ENCODE measurements at places on chromosomes 3 and 15.
A peak's percentile ranks its signal among the peaks of the same experiment; 100 is the strongest.

DNA sequence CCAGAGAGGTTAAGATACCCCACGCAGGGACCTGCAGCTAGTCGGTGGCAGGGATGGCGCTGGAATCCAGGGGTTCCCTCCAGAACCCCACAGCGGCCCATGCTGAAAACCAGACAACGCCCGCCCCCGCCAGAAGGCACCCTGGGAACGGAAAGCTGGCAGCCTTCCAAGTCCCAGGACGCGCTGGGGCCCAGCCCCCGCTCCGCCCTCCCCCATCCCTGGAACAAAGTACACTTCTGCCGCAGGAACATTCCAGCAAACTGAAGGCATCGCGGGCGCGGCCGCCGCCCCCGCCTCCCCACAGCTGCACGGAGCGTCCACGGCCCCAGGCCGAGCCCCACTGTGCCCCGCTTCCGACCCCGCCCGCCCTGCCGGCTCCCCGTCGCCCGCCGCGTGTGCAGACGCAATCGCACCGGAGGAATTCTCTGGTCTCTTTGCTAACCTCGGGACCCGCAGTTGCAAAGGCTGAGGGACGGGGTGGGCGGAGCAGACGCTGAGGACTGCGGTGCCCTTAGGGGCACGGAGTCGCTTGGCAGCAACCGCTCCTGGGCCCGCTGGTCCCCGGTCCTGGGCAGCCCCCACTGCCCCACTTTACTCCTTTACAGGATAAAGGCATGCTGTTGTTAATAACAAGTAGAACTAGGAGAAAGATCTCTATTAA, 44.8 kb upstream of the RNU6-1 start:
- peak overlapping the region; percentile 50 for H3K4me3 ChIP-seq
- H3K27ac ChIP-seq: peak overlapping the region; percentile 46
- DNase-seq: peak; percentile 78
- H3K27me3 ChIP-seq: no peaks in the 10 kb centered on the region

DNA sequence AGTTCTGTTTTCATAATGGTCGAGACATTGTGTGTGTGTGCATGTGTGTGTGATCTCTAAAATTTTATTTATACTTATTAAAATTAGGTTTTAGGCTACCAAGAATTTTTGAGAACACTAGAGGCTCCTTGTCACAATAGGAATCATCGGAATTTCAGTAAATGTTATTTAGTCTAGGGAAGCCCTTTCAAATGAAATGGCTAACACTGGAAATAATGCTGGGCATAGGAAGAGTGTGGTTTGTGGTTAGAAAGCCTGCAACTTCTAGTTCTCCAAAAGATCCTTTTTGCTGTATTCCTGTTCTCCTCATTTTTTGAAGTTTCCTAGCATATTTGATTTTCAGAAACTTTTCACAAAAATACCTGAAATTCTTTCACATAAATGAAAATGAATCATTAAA, 92.5 kb upstream of the MBNL1 start:
- H3K27me3 ChIP-seq: no peaks in the 10 kb centered on the region
- peak overlapping the region; percentile 84 for H3K27ac ChIP-seq
- H3K36me3 ChIP-seq: no peaks in the 10 kb centered on the region
- H3K4me1 ChIP-seq: no peaks in the 10 kb centered on the region

GRCh38 chr3:184325715-184326369, 11.4 kb downstream of the EIF4G1 start:
- H3K36me3 ChIP-seq: peaks cover 99% of the 10 kb centered on the region
- H3K27ac ChIP-seq: no peak overlapping the region
- no peaks in the 10 kb centered on the region for H3K27me3 ChIP-seq
- H3K4me3 ChIP-seq: no peak overlapping the region
- no peak for DNase-seq

DNA sequence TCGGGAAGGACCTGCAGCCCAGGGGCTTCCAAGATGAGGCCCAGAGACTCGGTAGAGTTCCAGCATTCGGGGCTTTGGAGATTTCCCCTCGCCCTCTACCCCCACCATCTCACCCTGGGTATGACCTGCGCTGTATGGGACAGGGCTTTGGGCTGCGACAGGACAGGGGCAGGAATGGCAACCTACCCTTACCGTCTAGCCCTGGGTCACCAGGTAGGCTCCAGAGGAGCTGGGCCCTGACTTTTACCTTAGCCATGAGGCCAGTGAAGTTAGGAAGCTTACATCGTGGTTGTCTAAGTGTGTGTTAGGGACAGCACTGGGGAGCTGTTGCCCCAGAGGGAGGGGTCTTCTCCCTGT, 683 bp downstream of the PPM1M start:
- H3K27ac ChIP-seq: no peak overlapping the region
- peaks cover 43% of the 10 kb centered on the region for H3K36me3 ChIP-seq
- H3K4me3 ChIP-seq: peak overlapping the region; percentile 84
- H3K4me1 ChIP-seq: peaks cover 32% of the 10 kb centered on the region

DNA sequence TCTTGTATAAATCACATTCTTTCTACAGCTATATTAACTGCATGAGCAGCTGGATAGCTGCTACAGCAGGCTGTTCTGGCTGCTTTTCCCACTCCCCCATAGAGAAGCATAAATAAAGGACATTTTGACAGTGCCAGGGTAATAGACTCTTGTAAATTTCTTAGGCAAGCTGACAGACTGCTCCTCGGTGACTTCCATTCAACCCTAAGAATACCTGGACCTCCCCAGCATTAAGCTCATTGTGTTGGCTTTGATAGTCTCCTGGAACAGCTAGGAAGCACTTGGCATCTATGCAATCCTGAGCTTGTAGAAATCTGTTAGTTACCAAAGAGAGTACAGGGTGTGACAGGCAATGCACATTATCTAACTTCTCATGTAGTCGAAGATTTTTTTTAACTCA, 475.4 kb downstream of the AGBL1 start:
- no peak overlapping the region for H3K27ac ChIP-seq
- H3K4me1 ChIP-seq: no peaks in the 10 kb centered on the region
- H3K36me3 ChIP-seq: no peaks in the 10 kb centered on the region
- peak; percentile 53 for DNase-seq
- H3K4me3 ChIP-seq: no peak overlapping the region

- no peaks in the 10 kb centered on the region for H3K27me3 ChIP-seq
Measured at GRCh38 chr3:24937228-24937627, 442.6 kb upstream of the THRB start.

- DNase-seq: peak; percentile 38
- H3K4me3 ChIP-seq: no peak overlapping the region
- H3K36me3 ChIP-seq: no peaks in the 10 kb centered on the region
- no peaks in the 10 kb centered on the region for H3K27me3 ChIP-seq
Measured at GRCh38 chr3:8416965-8417364, 84.7 kb upstream of the LMCD1 start.

GRCh38 chr3:168796339-168796738, 700.6 kb upstream of the GOLIM4 start:
- peaks cover 1% of the 10 kb centered on the region for H3K4me1 ChIP-seq
- H3K27ac ChIP-seq: no peak overlapping the region
- no peaks in the 10 kb centered on the region for H3K36me3 ChIP-seq
- no peak for DNase-seq

DNA sequence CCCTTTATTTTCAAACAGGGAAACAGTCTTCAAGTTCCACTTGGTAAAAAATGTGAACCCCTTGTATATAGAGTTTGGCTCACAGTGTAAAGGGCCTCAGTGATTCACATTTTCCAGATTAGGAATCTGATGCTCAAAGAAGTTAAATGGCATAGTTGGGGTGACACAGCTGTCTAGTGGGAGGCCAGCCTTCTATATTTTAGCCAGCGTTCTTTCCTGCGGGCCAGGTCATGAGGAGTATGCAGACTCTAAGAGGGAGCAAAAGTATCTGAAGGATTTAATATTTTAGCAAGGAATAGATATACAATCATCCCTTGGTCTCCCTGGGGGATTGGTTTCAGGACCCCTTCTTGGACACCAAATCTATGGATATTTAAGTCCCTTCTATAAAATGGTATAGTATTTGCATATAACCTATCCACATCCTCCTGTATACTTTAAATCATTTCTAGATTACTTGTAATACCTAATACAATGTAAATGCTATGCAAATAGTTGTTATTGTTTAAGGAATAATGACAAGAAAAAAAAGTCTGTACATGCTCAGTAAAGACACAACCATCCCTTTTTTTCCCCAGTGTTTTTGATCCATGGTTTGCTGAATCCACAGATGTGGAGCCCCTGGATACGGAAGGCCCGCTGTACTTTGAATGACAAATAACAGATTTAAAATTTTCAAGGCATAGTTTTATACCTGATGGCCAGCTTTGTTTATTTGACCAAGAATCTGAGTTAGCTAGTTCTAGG, 7.0 kb downstream of the B2M start:
- peaks cover 59% of the 10 kb centered on the region for H3K36me3 ChIP-seq
- no peaks in the 10 kb centered on the region for H3K4me1 ChIP-seq
- H3K4me3 ChIP-seq: no peak overlapping the region
- DNase-seq: no peak
- H3K27me3 ChIP-seq: no peaks in the 10 kb centered on the region

DNA sequence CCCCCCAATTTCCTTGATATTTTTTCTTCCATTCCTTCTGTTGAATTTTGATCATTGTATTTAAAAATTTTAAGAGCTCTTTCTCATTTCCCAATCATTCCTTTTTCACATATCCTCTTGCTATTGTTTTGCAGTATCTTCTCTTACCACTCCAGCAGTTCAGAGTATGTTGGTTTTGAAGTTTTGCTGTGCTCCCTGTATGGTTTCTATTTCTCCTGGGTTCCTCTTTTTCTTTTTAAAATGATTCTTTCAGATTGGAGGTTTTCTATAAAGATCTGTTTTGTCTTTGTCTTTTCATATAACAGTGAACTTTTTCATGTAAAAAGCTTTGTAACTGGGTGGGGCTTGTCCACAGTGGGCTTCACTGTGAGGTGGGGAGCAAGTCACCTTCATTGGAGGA, 12.8 kb downstream of the USP3 start:
- DNase-seq: no peak
- H3K27me3 ChIP-seq: no peaks in the 10 kb centered on the region

GRCh38 chr3:101646726-101647125, 30.2 kb downstream of the ZBTB11 start:
- no peaks in the 10 kb centered on the region for H3K27me3 ChIP-seq
- H3K4me1 ChIP-seq: no peaks in the 10 kb centered on the region
- H3K4me3 ChIP-seq: no peak overlapping the region
- peaks cover 37% of the 10 kb centered on the region for H3K36me3 ChIP-seq
- DNase-seq: no peak

DNA sequence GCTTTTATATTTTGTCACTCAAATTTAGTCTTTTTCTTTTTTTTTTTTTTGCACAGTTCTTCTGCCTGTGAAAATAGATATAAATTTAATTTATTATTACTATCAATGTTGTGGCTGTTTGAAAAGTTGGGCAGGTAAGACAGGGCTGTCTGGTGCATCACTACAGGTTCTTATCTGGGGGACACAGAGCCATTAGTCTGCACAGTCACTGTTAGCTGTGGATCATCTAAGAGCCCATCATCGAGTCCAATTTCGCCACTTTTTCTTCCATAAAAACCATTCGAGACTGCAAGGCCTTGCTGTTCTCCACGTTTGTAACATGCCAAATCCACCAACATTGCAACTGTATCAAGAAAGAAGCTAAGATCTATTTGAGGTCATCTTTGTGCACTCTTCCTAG, 325.6 kb upstream of the UMPS start:
- H3K4me3 ChIP-seq: no peak overlapping the region
- no peak overlapping the region for H3K27ac ChIP-seq
- H3K4me1 ChIP-seq: peaks cover 5% of the 10 kb centered on the region
- H3K36me3 ChIP-seq: no peaks in the 10 kb centered on the region
- no peak for DNase-seq
- H3K27me3 ChIP-seq: no peaks in the 10 kb centered on the region

DNA sequence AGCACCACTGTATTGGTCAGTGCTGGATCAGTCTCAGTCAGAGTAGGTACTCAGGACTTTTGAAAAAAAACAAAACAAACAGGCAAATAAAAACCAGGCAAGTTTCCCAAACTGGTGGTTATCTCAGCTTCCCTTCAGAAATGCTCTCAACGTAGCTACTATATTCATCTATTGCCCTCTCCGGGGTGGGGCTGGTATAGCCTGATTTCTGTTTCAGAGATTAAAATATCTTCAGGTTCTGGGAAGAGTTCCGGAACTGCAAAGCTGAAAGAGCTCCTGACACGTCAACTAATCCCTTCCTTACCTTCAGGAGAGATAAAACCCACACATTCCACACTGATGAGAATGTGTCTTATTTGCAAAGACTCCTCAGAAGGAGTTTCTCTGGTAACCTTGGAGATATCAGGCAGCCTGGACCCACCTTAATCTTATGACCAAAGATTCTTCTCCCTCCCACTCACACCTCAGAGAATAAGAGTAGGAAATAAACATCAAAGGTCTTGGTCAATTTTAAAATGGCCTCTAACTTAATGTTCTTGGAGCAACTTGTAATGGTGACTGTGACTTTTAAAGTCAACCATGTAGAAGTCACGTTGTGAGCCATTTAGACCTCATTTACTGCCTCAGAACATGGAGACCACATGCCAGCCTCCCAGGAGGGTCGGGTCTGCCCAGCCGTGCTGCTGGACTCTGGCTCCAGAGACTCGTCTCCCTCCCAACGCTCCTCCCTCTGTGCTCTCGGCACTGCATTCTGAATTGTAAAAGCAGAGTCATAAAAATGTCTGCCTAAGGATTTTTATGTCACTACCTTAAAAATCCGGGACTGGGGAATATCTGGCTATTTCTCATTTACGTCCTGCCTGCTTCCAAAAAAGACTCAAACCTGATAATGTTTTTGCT, 53.8 kb downstream of the CDCP1 start:
- H3K27ac ChIP-seq: peak overlapping the region; percentile 98
- no peak overlapping the region for H3K4me3 ChIP-seq
- peaks cover 57% of the 10 kb centered on the region for H3K36me3 ChIP-seq
- H3K4me1 ChIP-seq: peaks cover 15% of the 10 kb centered on the region
- peak; percentile 93 for DNase-seq

- H3K27ac ChIP-seq: no peak overlapping the region
- no peaks in the 10 kb centered on the region for H3K4me1 ChIP-seq
- no peak overlapping the region for H3K4me3 ChIP-seq
- DNase-seq: no peak
- no peaks in the 10 kb centered on the region for H3K27me3 ChIP-seq
- H3K36me3 ChIP-seq: no peaks in the 10 kb centered on the region
Measured at GRCh38 chr15:98018761-98019351, 58.4 kb downstream of the ARRDC4 start.

DNA sequence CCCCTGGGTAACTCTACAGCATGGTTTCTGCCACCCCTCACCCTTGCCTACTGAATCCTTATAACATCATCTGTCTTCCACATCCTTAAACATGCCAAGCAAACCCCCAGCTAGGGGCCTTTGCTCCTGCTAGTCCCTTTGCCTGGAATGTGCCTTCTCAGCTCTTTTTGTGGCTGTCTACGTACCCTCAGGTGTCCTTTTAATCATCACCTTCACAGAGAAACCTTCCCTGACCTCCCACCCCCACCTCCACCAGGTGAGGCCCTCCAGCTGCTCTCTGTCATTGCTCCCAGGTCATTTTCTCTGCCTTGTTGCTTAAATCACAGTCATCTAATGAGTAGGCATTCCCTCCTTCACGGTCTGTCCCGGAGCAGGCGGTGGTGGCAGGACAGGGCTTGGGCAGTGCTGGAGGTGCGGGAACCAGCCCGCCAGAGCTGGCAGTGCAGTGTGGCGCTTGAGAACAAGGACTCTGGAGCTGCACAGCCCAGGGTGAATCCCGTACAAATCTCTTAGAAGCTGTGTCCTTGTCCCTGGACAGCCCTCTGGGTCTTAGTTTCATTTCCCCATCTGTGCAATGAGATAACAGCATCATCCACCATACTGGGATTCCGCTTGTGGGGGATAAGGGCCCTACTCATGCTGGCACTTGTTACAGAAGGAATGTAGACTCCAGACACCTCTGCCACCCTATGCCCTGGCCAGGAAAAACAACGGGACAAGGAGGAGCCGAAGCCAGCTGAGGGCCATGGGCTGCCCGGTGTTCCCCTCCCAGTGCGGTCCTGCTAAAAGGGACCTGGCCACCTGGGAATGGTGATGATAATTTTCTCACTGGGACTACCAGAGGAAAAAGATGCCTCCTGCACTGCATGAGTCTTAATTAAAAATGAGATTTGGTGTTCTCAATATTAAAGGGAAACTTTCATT, 52.1 kb upstream of the IQSEC1 start:
- DNase-seq: no peak
- no peak overlapping the region for H3K4me3 ChIP-seq
- peaks cover 7% of the 10 kb centered on the region for H3K27me3 ChIP-seq
- no peaks in the 10 kb centered on the region for H3K36me3 ChIP-seq
- H3K27ac ChIP-seq: no peak overlapping the region

All from mesenchymal stem cell (in vitro differentiated cells and primary cell).